HFFc6 (cell line): ENCODE measurements at places on chromosomes 7 and 10.
A peak's percentile ranks its signal among the peaks of the same experiment; 100 is the strongest.

DNA sequence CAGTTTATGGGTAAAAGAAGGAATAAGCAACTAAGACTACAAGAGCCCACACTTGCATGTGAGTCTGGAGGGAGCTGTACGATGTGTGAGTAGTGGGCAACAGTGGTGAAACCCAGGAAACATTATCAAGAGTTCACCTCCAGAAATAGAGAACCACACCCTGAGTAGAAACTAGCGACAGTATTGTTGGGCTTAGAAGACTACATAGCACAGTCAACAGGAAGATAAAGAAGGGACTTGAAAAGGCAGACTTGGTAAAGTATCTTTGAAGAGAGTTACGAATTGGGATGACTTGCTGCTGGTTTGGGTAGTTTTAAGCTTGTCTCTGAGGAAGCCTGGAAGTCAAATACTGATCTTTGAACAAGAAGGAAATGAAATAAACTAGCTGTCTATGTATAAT lies 223.2 kb upstream of the GNAI1 start:
- no peaks in the 10 kb centered on the region for H3K36me3 ChIP-seq
- no peak overlapping the region for H3K4me3 ChIP-seq
- no peaks in the 10 kb centered on the region; the same call in 1 of the 2 replicates for H3K4me1 ChIP-seq
- peaks cover 1% of the 10 kb centered on the region; the same call in 1 of the 2 replicates for H3K27me3 ChIP-seq

- H3K4me1 ChIP-seq: peaks cover 10% of the 10 kb centered on the region
- no peak overlapping the region for H3K27ac ChIP-seq
- peaks cover 17% of the 10 kb centered on the region for H3K27me3 ChIP-seq
- H3K4me3 ChIP-seq: no peak overlapping the region
- H3K36me3 ChIP-seq: no peaks in the 10 kb centered on the region
Observed at GRCh38 chr10:128144547-128144946, 18.3 kb upstream of the MKI67 start.

- DNase-seq: no peak
- H3K36me3 ChIP-seq: no peaks in the 10 kb centered on the region
- H3K4me1 ChIP-seq: no peaks in the 10 kb centered on the region
- no peak overlapping the region for H3K27ac ChIP-seq
- H3K27me3 ChIP-seq: peaks cover 18% of the 10 kb centered on the region
- no peak overlapping the region for H3K4me3 ChIP-seq
Observed at GRCh38 chr10:1163831-1164230, 107.6 kb downstream of the WDR37 start.

DNA sequence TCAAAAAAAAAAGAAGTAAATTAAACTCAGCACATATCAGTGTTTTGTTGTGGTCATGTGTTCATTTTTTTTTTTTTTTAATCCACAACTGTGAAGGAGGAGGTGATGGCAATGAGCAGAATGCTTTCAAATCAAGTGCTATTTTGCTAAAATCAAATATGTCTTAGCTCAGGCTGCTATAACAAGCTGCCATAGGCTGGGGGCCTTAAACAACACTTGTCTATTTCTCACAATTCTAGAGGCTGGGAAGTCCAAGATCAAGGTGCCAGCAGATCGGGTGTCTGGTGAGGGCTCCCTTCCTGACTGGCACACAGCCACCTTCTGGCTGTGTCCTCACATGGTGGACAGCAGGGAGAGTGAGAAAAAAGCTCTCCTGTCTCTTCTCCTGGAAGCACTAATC lies 203.9 kb downstream of the FAM107B start:
- peaks cover 19% of the 10 kb centered on the region for H3K36me3 ChIP-seq
- H3K27me3 ChIP-seq: no peaks in the 10 kb centered on the region
- no peak for DNase-seq
- no peak overlapping the region for H3K4me3 ChIP-seq
- H3K27ac ChIP-seq: no peak overlapping the region

GRCh38 chr7:104241135-104241534 lies 33.3 kb upstream of the ORC5 start:
- H3K36me3 ChIP-seq: no peaks in the 10 kb centered on the region
- DNase-seq: no peak
- H3K4me1 ChIP-seq: no peaks in the 10 kb centered on the region
- no peak overlapping the region for H3K27ac ChIP-seq
- H3K27me3 ChIP-seq: peaks cover 4% of the 10 kb centered on the region; the same call in 1 of the 2 replicates

- H3K27ac ChIP-seq: peak overlapping the region; percentile 3; the same call in 1 of the 2 replicates
- no peaks in the 10 kb centered on the region for H3K27me3 ChIP-seq
- peak overlapping the region; percentile 31; the same call in 1 of the 2 replicates for H3K4me3 ChIP-seq
- no peaks in the 10 kb centered on the region for H3K36me3 ChIP-seq
- peaks cover 26% of the 10 kb centered on the region for H3K4me1 ChIP-seq
Observed at GRCh38 chr7:111735661-111736551, 173.6 kb upstream of the IMMP2L start.

- DNase-seq: no peak
- H3K36me3 ChIP-seq: no peaks in the 10 kb centered on the region
- no peak overlapping the region for H3K4me3 ChIP-seq
- H3K4me1 ChIP-seq: peaks cover 12% of the 10 kb centered on the region
- no peak overlapping the region for H3K27ac ChIP-seq
- H3K27me3 ChIP-seq: no peaks in the 10 kb centered on the region
Observed at GRCh38 chr10:133274751-133275683, 1.7 kb downstream of the ADAM8 start.

DNA sequence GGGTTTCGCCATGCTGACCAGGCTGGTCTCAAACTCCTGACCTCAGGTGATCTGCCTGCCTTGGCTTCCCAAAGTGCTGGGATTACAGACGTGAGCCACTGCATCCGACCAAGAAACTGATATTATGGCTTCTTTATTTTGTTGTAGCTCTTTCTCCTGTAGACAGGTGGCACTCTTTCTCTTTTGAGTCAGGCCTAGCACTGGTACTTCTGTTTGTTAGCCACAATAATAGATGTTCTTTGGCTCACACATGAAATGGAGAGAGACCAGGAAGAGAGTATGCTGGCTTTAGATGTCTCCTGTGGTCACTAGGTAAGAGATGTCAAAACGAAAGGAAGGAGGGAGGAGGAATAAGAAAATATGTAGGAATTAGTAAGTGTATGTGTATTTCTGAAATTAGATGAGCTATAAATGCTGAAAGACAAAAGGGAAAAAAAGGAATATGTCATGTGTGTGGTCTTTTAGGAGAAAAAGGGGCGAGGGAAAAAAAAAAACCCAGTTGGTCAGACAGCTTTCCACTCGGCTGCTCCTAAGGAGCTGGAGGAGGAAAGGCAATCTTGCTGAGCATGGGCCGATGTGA lies 78.7 kb downstream of the CLEC2L start:
- no peaks in the 10 kb centered on the region for H3K4me1 ChIP-seq
- peak; percentile 45 for DNase-seq
- peaks cover 3% of the 10 kb centered on the region; the same call in 1 of the 2 replicates for H3K27me3 ChIP-seq
- no peak overlapping the region for H3K27ac ChIP-seq
- peaks cover 4% of the 10 kb centered on the region for H3K36me3 ChIP-seq

DNA sequence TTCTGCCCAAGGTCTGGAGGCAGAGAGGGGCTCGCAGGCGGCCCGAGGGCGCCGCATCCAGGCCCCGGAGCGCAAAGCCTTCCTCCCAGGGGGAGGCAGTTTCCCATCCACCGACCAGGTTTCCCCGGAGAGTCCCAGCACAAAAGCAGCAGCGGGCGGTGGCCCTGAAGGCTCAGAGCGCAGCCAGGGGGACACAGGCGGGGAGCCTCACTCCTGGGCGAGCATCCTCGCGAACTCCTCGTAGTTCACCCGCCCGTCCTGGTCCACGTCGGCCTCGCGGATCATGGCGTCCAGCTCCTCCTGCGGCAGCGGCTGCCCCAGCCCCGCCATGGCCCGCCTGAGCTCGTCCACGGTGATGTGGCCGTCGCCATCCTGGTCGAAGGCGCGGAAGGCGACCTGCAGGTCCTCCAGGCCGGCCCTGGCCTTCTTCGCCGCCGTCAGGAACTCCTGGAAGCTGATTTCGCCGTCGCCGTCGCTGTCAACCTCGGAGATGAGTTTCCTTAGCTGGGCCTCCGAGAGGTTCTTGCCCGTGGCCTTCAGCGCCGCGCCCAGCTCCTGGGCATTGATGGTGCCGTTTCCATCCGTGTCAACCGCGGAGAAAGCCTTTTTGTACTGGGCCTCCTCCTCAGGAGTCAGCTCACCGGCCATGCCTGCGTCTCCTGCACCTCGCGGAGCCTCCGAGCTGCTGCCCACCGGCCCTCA lies 428 bp downstream of the CALML5 start:
- no peak overlapping the region for H3K4me3 ChIP-seq
- DNase-seq: no peak
- H3K36me3 ChIP-seq: no peaks in the 10 kb centered on the region
- no peaks in the 10 kb centered on the region for H3K4me1 ChIP-seq

DNA sequence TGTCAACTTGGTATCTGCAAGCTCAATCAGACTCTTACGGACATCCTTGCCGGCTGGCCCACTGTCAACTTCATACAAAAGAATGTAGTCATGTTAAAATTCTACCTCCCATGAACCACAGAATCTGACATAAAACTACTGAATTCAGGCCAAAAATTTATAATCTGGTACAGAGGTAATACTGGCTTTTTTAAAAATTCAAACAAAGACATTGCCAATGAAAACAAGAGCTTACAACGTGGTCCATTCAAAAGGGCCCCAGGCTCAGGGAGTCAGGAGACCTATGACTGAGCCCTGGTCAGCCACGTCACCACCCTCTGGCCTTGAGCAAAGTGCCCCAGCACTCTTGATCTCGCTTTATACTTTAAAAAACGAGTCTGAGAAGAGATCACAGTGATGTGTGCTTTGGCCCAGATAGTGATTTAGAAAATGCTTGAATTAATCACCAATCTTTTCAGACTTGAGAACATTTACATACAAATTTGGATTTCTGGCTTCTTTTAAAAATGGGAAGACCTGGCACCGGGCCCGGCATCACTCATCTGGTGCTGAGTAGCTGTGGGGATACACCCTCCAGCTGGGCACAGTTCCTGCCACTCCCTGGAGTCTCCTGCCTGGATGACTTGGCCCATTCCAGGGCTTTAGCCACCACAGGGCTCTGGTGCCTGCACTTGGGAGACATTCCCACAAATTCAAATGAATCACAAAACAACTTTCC lies 94.1 kb downstream of the PIP4K2A start:
- H3K27ac ChIP-seq: peak overlapping the region; percentile 87
- peak overlapping the region; percentile 70 for H3K4me3 ChIP-seq
- H3K4me1 ChIP-seq: peaks cover 100% of the 10 kb centered on the region
- no peaks in the 10 kb centered on the region for H3K27me3 ChIP-seq
- DNase-seq: peak; percentile 95
- H3K36me3 ChIP-seq: peaks cover 11% of the 10 kb centered on the region

- peaks cover 21% of the 10 kb centered on the region for H3K4me1 ChIP-seq
- DNase-seq: no peak
Observed at GRCh38 chr10:15339892-15340291, 31.2 kb downstream of the FAM171A1 start.

GRCh38 chr7:105674200-105674920 lies 93.1 kb upstream of the EFCAB10 start:
- H3K4me1 ChIP-seq: peaks cover 9% of the 10 kb centered on the region; the same call in 1 of the 2 replicates
- H3K36me3 ChIP-seq: no peaks in the 10 kb centered on the region
- no peak for DNase-seq
- peaks cover 2% of the 10 kb centered on the region; the same call in 1 of the 2 replicates for H3K27me3 ChIP-seq

DNA sequence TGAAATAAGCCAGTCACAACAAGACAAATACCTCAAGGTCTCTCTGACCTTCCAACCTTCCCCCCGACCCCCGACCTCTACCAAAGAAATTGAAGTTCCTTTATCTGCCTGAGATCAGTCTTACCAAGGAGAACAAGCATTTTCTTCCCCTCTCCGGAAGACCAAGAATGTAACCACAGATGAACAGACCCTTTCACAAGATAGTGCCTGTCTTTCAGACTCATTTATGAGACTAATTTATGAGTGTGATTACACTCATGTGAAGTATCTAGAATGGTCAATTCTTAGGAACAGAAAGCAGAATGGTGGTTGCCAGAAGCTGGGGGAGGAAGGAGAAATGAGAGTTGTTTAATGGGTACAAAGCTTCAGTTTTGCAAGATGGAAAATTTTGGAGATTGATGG lies 108.9 kb upstream of the MKLN1 start:
- no peaks in the 10 kb centered on the region for H3K36me3 ChIP-seq
- H3K27me3 ChIP-seq: peaks cover 1% of the 10 kb centered on the region; the same call in 1 of the 2 replicates
- H3K4me1 ChIP-seq: no peaks in the 10 kb centered on the region

GRCh38 chr10:5448333-5449001 lies 36.1 kb downstream of the NET1 start:
- H3K27ac ChIP-seq: peak overlapping the region; percentile 96
- no peak for DNase-seq
- H3K27me3 ChIP-seq: no peaks in the 10 kb centered on the region; the same call in 1 of the 2 replicates
- H3K36me3 ChIP-seq: peaks cover 42% of the 10 kb centered on the region
- H3K4me3 ChIP-seq: peak overlapping the region; percentile 98

- H3K4me3 ChIP-seq: no peak overlapping the region
- no peak overlapping the region for H3K27ac ChIP-seq
- H3K4me1 ChIP-seq: no peaks in the 10 kb centered on the region; the same call in 1 of the 2 replicates
- no peak for DNase-seq
Observed at GRCh38 chr10:114077347-114077746, 33.7 kb downstream of the ADRB1 start.

DNA sequence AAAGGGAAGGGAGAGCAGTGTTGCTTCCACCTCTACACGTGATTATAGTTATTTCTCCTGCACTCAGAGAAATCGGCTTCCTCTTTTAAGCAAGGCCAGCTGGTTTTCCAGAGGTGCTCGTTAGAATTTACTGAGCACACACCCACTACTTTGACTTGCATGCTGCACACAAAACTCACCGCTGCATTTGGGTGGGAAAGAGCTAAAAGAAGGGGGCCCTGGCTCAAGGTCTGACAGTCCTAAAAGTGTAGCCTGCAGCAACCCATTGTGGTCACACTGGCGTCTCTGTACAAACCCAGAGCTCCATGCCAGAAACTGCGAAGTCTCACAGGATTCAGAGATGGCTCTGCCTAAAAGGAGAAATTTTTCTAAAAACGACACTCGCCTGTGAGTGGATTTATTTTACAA lies 133.7 kb downstream of the SLC25A13 start:
- no peaks in the 10 kb centered on the region for H3K27me3 ChIP-seq
- H3K4me1 ChIP-seq: peaks cover 24% of the 10 kb centered on the region
- no peaks in the 10 kb centered on the region; the same call in 1 of the 2 replicates for H3K36me3 ChIP-seq

DNA sequence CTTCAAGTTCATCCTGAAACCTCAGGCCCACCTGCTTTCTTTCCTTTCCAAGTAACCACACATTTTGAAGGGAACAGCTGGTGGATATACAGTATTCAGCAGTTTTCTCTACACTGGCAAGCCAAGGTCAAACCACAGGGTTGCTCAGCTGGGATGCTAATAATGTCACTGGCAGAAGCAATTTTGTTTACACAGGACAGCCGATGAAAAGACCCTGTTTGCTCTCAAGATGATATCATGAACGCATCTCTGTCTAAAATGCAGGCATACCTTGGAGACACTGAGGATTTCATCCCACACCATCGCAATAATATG lies 186.2 kb downstream of the USP6NL start:
- no peaks in the 10 kb centered on the region; the same call in 1 of the 2 replicates for H3K4me1 ChIP-seq
- H3K27me3 ChIP-seq: peaks cover 11% of the 10 kb centered on the region
- no peak overlapping the region for H3K4me3 ChIP-seq
- no peak for DNase-seq
- no peaks in the 10 kb centered on the region for H3K36me3 ChIP-seq

- no peaks in the 10 kb centered on the region for H3K27me3 ChIP-seq
- H3K4me3 ChIP-seq: peak overlapping the region; percentile 92
- no peak for DNase-seq
Observed at GRCh38 chr7:44080686-44081265, 1.6 kb downstream of the POLM start.
